ENCODE measurements at places on chromosomes 6 and 20.

DNA sequence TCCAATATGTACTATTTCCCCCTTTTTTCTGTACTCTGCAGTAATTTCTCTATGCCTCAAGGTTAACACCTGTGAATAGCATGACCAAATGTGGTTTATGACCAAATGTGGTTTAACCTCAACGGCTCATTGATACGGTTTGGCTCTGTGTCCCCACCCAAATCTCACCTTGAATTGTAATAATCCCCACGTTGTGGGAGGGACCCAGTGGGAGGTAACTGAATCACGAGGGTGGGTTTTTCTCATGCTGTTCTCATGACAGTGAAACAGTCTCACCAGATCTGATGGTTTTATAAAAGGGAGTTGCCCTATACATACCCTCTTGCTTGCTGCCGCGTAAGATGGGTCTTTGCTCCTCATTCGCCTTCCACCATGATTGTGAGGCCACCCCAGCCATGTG lies 18.7 kb downstream of the DEK start:
- DNase-seq = no peak

GRCh38 chr6:26319405-26320128 lies 45.4 kb upstream of the BTN3A2 start:
- no peak for DNase-seq

DNA sequence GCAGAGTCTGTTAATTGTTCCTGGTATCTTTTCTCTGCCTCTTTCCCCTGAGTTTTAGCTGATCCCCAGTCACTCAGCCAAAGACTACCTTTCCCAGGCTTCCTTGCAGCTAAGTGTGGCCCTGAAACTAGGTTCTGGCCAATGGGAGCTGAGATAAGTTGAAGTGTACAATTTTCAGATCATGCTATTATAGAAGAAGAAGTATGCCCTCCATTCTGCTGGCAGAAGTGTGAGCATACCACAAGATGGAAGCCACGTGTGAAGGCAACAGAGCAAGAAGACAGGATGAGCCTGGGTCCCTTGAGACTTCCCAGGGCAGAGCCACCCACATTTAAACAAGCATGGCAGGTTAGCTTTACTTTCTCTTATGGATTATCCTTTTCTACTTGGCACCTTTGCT lies 273.2 kb downstream of the HIVEP2 start:
- no peak for DNase-seq

- DNase-seq = no peak
Measured at GRCh38 chr20:52809003-52809402, 163.2 kb upstream of the TSHZ2 start.

DNA sequence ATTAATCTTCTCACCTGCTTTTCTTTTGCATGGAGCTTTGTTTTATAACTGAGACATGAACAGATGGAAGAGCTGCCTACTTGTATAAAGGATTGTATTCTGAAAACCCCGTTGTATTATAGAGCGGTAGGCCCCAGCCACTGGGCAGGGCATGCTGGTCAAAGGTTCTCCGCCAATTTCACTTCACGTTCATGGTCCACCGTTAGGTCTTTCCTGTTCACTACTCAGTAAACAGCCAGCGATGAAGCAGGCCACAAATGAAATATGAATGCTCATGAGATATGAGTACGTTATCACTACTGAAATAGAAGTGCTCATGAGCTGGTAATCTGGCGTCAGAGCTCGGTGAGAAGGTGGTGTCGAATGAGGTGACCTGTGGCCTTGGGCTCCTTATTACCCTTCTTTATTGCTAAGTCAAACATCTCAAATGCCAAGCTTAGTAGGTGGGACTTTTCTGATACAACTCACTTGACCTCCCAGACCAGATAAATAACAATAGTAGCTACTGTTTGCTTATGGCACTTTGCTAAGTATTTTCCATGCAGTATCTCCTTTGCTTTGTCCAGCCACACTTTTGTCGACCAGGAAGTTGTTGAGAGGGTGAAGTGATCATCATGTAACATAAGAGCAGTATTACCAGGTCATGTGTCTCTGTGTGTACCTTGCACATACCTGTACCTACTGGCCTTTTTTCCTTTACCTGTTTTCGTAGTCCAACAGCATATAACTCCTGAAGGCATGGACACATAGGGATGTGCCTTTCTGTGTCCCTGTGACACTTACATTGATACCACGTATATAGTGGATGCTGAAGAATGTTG lies 16.7 kb downstream of the EDN3 start:
- no peak for DNase-seq

DNA sequence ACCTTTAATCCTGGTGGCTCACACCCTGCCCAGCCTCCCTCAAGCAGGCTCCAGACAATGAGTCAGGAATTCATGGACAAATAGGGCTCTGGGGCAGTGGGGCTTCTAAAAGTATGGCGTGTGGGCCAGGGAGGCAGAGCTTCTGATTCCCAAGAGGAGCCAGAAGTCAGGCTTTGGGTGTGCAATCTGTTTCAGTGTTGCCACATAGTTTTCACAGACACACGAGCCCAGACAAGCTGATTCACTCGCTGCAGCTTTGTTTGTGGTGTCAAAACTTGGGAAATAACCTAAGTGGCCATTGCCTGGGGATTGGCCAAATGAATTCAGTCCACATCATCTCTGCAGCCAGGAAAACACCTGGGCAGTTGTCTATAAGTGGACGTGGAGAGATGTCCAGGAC lies 9.2 kb downstream of the PEDS1 start:
- DNase-seq = no peak

DNA sequence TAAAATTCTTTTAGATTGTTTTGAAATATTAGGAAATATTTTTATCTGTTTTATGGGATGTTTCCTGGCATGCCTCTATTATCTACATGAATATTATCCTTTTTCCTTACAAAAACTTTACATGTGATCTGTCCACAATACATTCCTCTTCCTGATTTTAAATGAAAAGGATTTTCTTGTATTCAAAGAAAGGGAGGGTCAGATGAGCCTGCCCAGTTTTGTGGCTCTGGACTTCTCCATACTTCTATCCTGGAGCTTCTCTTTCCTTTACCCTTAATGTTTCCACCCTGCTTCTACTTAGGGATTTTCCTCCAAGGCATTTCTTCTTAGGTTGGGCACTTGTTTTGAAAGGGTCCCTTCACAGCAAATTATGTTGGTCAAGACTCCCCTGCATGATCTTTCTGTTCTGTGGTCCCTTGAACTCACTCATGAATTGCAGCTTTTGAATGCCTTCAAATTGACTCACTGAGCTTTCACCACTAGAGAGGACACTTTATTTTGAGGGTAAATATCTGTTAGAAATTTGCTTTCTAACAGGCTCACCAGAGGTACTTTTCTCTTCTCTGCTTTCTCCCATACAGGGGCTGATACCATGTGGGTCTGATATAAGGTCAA lies 104.9 kb downstream of the CENPW start:
- no peak for DNase-seq

GRCh38 chr6:160013987-160014868 lies 45.3 kb downstream of the IGF2R start:
- DNase-seq = no peak

DNA sequence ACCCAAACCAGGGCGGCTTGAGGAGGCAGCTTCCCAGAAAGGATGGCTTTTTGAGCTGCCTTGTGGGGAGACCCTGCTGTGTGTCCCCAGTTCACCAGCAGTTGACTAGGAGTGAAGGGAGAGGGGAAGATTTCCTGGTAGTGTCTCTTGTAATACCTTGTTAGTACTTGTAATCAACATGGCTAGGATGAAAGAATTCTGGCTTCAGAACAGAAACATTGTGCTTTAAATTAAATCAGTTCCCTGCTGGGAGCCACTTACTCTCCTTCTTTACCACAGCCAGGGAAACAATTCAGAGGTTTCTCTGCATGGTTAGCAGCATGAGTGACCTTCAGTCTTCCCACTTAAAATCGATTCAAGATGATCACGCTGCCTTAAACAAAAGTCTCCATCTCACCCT lies 525.4 kb upstream of the ID4 start:
- DNase-seq = no peak

DNA sequence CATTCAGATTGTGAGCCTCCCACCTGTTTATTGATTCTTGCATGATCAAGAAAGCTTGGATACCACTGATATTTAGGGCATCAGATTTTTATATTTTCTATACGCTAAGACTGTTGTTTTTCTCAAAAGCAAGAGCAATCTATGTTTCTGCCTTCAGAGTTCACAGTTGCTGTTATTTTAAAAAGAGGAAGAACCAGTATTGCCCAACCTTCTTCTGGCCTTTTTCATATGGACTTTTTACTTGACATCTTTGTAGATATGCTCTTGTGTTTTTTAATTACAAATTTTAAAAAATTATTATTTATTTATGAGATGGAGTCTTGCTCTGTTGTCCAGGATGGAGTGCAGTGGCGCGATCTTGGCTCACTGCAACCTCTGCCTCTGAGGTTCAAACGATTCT lies 28.9 kb downstream of the SLC17A5 start:
- no peak for DNase-seq

DNA sequence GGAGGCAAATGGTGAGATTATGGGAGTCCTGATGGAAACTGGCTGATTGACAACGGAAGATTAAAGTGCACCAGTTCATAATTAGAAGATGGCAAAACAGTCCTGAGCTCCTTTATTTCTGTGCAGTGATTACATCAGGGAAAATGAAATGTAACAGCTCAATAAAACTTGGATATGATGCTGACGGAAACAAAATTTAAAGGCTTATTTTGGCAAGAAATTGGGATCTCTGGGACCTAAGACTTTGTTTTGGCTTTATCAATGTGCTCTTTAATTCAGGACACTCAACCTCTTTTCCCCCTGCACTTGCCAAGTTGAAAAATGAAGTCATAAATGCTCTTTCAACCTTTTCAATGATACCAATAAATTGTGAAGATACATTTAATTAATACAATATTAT lies 226.8 kb downstream of the C6orf118 start:
- DNase-seq = no peak

GRCh38 chr20:37567671-37568588 lies 40.3 kb upstream of the BLCAP start:
- DNase-seq = no peak

- no peak for DNase-seq
Measured at GRCh38 chr6:139295901-139296300, 4.1 kb upstream of the TXLNB start.

DNA sequence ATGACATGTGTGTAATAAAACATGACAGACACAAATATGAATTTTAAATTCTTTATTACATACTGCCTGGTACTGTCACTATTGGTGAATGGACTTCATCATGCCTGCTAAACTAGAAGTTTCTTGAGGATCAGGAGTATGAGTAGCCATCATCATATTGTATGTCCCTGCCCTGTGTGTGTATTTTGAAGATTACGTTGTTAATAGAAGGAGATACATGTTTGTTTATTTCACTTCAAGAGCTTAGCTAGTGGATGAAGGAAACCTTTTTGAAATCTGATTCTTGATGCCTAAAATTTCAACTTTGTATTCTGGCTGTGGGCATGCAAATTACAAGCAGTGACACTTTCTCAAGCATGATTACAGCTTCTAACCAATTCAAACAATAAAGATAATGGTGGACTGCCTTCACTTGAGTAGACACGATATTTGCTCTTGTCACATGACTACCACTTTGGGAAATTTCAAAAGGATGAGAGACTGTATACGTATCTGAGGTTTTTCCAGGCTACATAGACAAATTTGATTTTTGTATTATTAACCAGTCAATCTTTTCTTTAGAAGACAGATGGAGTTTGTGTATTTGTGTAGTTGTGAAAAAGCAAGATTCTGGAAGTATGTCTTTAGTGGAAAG lies 3.5 kb downstream of the TBPL1 start:
- no peak for DNase-seq
